AG09319 (cell line): ENCODE measurements at places on chromosomes 5 and 9.

- no peak for DNase-seq
Measured at GRCh38 chr5:177300236-177300880, 3.2 kb downstream of the RAB24 start.

DNA sequence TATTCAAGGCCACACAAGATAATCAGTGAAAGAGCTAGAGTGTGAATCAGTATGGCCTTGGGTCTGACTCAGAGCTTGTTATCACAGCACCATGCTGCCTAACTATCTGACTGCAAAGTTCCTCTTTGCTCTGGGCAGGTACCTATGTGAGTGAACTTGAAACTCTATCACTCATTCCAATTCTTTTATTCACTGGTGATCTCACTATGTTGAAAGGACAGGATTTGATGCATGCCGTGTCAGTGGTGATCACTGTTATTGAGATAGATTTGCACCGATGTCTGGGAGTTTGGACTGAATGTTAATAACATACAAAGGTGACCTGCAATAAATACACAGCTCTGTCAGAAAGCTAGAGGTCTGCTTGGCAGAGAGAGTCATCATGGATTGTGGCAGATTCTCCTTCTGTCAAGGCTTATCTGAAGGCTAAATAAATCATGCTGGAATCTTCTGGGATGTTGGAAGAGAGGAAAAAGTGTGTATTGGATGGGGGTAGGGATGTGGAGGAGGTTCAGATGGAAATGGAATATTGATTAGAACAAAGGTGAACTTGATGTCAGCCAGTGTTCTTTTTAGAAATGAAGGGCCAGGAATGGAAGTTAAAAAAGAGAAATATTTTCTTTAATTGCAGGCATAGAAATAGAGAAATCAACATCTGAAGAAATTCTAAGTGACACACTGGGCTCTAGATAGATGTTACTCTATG lies 91.8 kb upstream of the TNC start:
- DNase-seq = no peak

- no peak for DNase-seq
Measured at GRCh38 chr5:142767911-142768310, 2.3 kb upstream of the ARHGAP26 start.

DNA sequence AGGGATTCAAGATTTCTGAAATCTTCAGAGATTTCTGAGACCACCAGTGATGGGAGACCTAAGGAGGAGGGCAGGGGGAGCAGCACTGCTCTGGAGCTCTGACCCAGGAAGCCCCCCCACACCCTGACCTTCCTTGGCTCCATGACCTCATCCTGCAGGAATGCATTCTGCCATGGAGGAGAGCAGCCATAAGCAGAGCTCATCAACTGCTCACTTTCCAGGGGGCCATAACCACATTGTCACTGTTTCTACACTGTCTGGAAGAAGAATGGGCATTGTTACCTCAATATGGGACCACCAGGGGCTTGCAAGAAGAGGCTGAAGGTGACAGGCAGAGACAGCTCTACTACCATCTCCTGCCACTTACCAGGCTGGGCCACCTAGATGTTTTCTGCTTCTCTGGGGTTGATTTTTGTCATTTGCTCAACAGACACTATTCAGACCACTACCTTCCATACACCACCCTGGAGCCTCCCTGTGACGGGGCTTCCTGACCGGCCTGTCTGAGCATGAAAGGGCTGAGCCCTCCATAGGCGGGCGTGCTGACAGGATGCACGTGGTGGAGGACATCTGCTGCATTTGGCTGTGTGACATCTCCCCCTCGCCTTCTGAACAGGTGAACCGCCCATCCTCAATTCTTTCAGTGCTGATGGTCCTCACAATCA lies 2.3 kb upstream of the TSC1 start:
- no peak for DNase-seq

DNA sequence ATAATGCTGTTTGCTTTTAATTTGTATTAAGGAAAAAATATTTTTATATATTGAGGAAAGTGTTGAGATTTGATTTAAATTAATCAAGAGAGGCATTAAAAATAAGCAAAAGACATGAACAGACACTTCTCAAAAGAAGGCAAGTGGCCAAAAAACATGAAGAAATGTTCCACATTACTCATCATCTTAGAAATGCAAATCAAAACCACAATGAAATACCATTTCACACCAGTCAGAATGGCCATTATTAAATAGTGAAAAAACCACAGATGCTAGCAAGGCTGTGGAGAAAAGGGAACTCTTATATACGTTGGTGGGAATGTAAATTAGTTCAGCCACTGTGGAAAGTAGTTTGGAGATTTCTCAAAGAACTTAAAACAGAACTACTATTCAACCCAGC lies 45.9 kb downstream of the RANBP17 start:
- DNase-seq = no peak

DNA sequence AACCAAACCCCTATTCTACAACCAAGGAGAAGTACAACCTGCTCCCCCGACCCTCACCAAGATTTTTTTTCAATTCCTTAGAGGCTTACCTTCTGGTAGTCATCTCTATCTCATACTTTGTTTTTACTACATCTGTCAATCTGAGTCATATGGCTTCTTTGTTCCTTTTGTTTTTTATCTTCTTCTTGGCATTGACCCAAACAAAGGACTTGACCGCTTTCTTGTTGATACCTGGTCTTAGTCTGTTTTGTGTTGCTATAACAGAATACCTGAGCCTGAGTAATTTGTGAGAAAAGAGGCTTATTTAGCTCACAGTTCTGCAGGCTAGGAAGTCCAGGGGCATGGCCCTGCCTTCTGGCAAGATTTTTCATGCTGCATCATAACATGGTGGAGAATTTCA lies 352.7 kb downstream of the MLLT3 start:
- no peak for DNase-seq

DNA sequence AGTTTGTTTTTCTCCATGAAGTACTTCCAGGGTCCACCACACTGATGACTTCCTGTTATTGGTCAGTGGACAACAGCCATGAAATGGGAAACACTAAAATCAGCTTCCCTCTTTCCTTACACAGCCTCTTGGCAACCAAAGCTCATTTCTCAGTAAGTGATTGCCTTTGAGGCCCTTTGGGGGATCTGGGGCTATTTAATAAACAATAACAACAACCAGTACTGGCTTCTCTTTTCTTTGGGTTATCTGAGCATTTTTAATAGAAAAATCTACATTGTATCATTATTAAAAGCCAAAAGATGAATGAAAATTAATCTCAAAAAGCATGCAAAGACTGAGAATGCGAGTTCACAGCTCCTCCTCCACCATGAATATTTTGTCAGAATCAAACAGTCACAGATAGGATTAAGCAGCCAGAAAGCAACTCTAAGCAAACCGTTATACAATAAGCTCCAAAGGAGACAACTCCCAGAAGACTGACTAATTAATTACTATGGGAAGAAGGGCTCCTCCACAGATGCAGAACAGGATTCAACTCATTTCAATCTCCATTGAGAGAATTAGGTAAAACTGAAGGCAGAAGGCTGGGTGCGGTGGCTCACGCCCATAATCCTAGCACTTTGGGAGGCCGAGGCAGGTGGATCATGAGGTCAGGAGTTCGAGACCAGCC lies 68.3 kb downstream of the SERINC5 start:
- no peak for DNase-seq

GRCh38 chr9:127970401-127971313 lies 10.1 kb downstream of the EEIG1 start:
- DNase-seq = no peak

DNA sequence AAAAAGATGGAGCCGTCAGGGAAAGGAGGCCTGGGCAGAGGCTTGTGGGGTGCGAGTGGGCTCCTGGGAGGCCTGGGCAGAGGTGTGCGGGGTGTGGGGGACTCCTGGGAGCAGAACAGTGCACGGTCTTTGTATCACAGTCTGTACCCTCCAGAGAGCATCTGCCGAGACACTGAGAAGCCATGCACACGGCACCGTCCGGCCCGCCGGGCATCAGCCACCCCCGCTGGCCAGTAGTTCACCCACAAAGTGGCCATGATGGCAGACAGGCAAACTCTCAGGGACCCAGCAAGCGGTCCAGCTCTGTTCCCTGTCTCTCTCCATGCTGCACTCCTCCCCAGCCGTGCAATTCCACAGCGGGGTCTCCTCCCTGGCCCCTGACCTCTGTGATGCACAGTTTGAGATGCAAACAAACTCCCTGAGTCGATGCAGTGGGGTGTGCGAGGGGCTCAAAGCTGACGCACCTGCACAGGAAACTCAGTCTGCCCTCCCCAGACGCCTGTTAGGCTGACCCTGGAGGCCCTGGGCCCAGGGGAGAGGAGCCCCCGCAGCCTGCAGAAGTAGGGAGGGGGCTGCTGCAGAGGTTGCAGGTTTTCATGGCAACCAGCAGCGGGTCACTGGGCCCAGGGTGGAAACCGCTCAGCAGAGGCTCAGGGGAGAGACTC lies 9.1 kb upstream of the GPSM1 start:
- no peak for DNase-seq

DNA sequence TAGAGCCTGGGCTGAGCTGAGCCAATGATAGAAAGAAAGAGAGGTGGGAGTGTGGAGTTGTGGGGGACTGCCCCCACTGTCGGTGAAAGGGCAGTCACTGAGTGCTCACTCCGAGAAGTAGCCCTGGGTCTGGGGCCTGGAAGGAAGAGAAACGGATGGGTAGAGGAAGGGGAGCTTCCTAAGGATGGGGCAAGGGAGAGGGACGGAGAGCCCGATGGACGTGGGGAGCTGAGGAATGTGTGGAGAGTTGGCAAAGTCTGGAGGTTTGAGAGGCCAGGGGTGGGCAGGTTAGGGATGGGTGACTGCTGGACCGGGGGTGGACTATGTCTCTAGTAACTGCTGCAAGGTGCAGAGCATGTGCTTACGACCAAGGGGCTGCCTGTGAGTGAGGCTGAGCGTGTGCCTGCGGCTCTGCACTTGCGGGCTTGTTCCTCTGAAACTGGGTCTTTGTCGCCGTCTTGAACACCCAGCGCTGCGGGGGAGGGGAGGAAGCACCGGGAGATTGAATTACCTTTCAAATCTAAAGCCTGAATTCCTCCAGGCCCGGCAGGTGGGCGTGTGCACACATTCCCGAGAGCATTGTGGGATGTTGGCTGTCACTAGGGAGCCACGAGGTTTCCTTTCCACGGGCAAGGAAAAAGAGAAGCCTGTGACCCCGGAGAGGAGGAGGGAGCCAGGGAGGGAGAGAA lies 76.4 kb upstream of the ARAP3 start:
- DNase-seq = no peak

DNA sequence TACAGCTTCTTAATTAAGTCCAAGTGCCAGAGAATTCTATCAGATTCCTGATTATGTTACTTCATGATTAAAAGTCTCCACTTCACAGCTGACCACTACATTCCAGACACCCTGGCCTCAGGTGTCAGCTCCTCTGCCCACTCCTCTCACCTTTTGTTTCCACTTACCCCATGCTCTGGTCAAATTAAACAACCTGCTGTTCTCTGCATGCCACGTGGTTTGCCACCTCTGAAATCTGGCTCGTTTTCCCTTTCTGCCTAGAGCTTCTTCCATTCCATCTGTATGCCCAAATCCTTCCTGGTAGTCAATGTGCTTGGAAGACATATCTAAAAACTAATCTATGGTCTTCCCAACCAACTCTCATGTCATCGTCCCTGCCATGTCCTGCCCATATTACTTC lies 158.6 kb downstream of the ICE1 start:
- DNase-seq = no peak

DNA sequence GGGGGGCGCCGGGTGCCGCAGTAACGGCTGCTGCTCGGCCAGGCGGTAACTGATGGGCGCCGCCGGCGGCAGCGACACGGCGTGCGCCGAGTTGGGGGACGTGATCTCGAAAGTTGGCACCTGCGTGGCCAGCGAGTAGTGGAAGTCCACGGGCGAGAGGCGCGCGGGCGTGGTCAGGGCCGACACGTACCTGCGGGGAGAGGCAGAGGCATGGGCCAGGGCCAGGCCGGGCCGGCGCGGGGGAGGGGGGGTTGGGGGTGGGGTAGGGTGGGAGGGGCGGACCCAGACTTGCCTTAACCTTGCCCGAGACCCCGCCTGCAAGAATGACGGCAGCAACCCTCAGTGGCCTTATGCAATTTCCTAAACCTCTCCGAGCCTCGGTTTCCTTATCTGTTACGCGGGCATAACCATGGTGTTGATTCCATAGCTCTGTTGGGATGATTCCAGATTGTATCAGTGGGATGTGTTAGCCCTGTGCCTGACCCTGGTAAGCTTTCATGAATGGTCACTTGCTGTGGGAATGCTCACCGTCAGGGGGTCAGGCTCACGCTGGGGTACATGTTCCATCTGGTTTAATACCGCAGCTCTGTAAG lies 53.0 kb downstream of the PSD2 start:
- no peak for DNase-seq

- DNase-seq = no peak
Measured at GRCh38 chr5:173411791-173412555, 83.8 kb upstream of the STC2 start.

GRCh38 chr5:68233075-68233474 lies 17.5 kb downstream of the PIK3R1 start:
- no peak for DNase-seq
